ENCODE measurements at places on chromosomes 3 and 15. TPM values are rescaled to one million over a fixed set of nuclear protein-coding genes. Genes with fewer than 3 reads are reported as not detected.

RTP3 gene
- not detected for total RNA-seq

REC114 gene
- total RNA-seq, result not detected

CPLX3 gene
- total RNA-seq, result under 0.01 TPM

ILDR1 gene
- not detected for total RNA-seq

RSRC1 gene
- 41.1 TPM for total RNA-seq

CHST2 gene
- 5.5 TPM for total RNA-seq

TPRG1 gene
- 0.32 TPM for total RNA-seq

TMEM207 gene
- total RNA-seq, result not detected
